ENCODE measurements at places on chromosomes 13 and 19.

GRCh38 chr19:34974646-34975045, 10.6 kb upstream of the ZNF792 start:
- DNase-seq, result no peak

DNA sequence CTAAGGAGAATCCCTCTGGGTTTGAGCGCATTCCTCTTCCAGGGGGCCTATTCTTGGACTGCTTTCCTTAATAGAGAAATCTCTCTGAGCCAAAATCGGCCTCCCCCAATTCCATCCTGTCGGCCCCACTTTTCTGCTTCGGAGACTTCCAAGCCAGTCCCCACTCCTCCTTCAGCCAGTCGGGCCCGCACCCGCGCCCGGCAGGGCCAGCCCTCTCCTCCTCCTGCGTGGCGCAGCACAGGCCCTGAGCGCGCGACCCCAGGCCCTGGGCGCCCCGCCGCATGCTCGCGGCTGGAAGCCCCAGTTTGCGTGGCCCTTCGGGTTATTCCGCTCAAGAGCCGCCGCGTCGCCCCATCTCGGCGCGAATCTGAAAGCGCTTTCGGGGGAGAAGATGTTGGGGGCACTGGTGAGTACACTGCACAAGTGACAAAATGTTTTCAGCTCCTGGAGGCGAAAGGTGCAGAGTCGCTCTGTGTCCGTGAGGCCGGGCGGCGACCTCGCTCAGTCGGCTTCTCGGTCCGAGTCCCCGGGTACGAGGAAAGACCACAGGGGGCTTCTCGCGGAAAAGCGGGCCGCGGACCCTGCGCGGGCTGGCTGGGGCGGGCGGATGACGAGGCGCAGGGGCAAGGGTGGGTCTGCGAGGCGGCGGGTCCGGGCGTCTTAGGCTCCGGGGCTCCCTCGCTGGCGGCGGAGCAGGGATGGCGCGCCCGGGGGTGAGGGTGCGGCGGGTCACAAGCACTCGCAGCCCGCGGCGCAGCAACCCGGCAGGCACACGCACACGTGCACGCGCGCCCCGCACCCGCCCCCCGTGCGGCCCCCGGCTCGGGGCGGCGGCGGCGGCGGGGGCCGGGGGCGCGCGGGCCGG, at the start of gene IL17D:
Gene IL17D, plus strand, starts transcription at position 785 of the 865 bp plus-strand sequence. CDS start 303 bp downstream, outside the sequence.
- DNase-seq, result no peak

GRCh38 chr19:52227196-52227940, 37.5 kb downstream of the PPP2R1A start:
- DNase-seq, result no peak

DNA sequence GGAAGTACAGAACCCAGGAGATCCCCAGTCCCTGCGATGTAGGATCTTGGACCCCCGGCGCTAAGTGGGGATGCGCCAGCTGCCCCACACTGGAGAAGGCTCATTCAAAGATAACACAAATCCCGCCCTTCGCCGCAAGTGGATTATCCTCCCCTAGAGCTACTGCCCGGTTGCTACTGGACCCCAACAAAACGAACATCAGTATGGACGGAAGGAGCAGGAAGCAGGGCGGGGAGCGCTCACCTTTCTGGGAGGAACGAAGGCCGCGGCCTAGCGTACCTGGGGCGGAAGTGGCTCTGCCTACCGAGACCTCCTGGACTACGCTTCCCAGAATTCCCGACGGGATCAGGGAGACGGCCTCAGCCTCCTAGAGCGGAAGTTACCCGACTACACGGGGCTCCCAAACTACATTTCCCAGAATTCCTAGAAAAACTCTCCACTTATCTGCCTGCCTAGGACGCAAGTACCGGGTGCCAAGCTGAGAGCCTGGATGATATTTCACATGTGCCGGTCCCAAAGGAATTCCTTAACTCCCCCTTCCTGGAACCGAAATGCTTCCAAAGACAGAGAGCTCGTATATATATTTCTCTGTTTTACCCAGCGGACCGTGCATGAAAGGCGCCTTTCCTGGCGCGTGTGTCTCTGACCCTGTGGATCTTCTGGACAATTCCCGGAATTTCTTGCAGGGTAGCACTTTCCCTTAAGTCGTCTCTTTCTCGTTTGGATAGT, at the start of gene ZNF112:
Gene ZNF112, minus strand, starts transcription at position 298 of the 729 bp plus-strand sequence. CDS start 16,141 bp downstream, outside the sequence.
- DNase-seq, result peak; percentile 91

DNA sequence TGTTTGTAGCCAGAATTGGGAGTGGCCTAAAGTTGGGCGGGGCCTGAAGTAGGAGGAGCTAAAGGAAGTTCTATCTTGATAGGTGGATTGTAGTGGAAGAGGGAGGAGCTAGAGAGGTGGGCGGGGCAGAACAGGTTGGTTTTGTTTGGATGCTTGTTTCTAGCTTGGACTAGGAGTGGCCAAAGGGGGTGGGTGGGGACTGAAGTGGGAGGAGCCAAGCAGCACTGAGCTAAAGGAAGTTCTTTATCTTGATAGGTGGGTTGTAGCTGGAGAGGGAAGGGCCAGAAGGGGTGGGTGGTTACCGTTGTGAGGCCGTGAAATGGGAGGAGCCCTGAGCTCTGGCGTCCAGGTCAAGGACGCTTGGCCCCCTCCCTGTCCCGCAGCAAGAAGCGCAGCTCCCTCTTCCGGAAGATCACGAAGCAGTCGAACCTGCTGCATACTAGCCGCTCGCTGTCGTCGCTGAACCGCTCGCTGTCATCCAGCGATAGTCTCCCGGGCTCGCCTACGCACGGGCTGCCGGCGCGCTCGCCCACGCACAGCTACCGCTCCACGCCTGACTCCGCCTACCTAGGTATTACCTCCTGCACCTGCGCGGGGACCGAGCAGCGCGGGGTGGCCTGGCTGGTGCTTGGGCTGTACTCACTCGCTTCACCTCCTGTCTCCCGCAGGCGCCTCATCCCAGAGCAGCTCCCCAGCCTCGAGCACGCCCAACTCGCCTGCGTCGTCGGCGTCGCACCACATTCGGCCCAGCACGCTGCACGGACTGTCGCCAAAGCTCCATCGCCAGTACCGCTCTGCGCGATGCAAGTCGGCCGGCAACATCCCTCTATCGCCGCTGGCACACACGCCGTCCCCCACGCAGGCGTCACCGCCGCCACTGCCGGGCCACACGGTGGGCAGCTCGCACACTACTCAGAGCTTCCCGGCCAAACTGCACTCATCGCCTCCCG, 8.0 kb downstream of the DNASE2 start:
- no peak for DNase-seq

GRCh38 chr19:28936001-28936400, 276.9 kb downstream of the UQCRFS1 start:
- DNase-seq, result no peak

DNA sequence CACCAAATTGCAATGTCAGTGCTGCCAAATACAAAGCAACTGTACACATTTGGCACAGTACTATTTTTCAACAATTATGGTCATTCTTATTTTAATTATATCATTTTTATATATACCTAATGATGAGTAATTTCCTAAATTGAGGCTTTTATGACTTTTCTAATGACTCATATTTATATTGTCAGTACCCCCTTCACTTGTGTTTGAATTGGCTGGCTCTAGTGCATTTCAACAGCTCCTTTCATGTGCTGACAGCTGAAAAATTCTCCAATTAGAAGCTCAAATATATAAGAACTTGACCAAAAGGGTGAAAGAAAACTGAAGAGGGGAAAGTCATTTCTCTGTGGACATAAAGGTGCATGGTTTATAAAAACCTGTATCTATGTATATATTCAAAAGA, 263.3 kb downstream of the SLITRK1 start:
- no peak for DNase-seq

- no peak for DNase-seq
Observed at GRCh38 chr13:70967564-70967963, 859.3 kb upstream of the KLHL1 start.

GRCh38 chr19:3606690-3607289, at the start of gene TBXA2R:
TBXA2R (minus strand) TSS chr19:3606875; CDS start chr19:3600634, 6,241 bp downstream.
- no peak for DNase-seq

GRCh38 chr19:31491242-31491641, 142.0 kb upstream of the TSHZ3 start:
- no peak for DNase-seq

DNA sequence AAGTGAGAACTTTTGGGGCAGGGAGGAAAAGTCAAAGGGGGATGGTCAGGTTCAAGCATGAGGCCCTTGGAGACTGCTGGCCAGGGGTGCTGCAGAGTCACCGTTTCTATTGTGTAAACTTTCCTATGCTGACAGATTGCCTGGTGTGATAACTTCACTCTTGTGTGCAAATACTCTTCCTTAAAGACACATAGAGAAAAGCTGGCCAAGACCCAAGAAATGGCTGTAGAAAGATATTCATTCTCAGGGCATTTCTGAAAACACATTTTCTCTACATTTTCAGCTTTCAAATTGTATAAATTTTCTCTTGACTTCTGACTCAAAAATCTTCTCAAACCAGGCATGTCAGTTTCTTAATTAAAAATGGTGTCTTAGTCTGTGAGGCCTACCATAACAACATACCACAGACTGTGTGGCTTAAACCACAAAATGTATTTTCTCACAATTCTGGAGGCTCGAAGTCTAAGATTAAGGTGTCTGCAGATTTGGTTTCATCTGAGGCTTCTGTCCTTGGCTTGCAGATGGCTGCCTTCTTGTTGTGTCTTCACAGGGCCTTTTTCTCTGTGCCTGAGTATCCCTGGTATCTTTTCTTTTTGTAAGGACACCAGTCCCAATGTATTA, 304.5 kb downstream of the KCNRG start:
- no peak for DNase-seq

DNA sequence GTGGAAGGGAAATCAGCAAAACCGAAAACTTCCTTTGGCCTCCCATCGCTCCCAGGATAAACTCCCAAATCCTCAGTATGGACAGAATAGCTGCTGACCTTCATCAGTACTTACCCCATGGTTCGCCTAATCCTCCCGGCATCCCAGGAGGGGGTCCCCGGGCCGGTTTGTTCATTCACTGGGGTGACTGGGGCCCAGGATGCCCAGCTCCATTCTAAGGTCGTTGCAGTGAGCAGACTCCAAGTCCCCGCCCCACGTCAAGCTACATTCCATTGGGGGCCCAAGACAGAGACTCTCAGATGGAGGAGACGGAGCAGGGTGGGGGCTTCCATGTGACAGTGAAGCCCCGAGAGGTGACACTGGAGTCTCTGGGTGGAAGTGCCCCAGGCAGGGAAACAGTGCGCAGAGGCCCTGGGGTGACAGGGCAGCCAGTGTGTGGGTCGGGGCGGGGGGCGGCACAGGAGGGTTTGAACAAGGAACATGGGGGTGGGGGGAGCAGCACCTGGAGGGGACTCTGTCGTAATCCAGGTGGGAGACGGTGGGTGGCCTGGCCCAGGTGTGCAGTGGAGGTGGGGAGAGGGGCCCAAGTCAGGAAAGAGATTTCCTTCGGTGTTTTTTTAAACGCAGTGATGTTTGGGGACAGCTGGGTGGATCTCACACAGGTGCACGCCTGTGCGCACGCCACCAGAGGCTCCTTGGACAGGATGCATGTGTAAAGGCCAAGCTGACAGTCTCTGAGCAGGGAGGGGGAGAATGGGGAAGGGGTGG, 5.1 kb downstream of the SSBP4 start:
- DNase-seq, result no peak

GRCh38 chr13:94878602-94879165, 166.3 kb upstream of the SOX21 start:
- no peak for DNase-seq

DNA sequence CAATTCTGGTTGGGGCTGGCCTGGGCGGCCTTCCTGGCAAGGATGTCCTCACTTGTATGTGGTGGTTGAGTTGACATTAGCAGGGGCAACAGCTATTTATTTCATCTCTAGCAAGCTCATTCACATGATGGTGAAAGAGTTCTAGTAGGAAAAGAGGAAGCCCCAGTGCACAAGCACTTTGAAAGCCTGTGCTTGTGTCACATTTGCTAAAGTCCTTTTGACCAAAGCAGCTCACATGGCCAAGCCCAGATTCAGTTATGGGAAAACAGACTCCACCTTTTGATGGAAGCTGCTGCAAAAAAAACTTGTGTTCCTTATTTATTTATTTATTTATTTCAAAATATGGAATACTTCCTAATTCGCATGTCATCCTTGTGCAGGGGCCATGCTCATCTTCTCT, 17.2 kb downstream of the GTF2F2 start:
- no peak for DNase-seq

DNA sequence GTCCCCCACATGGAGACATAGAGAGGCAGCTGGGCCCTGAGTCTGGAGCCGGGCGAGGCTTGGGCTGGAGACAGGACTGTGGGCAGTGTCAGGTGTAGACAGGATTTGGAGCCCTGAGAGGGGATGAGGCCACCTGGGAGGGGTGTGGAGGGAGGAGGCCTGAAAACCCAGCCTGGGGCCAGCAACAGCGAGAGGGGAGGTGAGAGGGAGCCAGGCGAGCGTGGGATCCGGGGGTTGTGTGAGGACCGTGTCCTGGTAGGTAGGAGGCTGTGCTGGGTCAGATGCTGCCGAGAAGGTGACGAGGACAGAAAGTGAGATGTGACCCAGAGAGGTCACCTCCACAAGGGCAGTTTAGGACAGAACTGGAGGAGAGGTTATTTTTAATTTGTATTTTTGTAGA, 7.4 kb downstream of the MPND start:
- DNase-seq, result no peak

- DNase-seq, result no peak
Observed at GRCh38 chr13:77874406-77874805, 44.2 kb downstream of the EDNRB start.

All from NCI-H1092 (cell line).